Activated CD8-positive, alpha-beta memory T cell treated with anti-CD3 and anti-CD28 coated beads for 24 hours (primary cell): ENCODE measurements at places on chromosomes 13 and 19.
A peak's percentile ranks its signal among the peaks of the same experiment; 100 is the strongest.

- peak; percentile 68 for DNase-seq
Measured at GRCh38 chr19:1747285-1748114, 5.8 kb upstream of the ONECUT3 start.

GRCh38 chr13:102945886-102946285 is 100.1 kb downstream of the ERCC5 start:
- DNase-seq: no peak

DNA sequence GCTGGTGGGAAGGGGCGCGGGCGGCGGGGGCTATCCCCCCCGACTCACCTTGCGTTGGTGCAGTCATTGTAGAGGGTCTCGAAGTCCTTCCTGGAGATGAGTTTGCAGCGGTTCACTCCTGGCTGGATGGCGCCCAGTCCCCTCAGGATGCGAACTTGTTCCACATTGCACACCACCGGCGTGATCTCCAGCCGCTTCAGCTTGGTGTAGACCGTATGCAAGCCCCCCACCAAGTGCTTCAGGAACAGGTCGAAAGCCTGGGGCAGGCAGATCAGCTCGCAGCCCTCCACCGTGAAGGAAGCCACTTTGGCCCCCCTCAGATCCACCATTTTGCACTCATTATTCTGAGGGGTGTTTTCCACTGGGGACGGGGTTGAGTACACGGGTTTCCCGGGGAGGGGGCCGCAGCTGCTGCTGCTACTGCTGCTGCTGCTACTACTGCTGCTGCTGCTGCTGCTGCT is 1.1 kb downstream of the DACH1 start:
- DNase-seq: peak; percentile 57

- DNase-seq: no peak
Measured at GRCh38 chr19:850979-851335, 1.1 kb upstream of the ELANE start.

DNA sequence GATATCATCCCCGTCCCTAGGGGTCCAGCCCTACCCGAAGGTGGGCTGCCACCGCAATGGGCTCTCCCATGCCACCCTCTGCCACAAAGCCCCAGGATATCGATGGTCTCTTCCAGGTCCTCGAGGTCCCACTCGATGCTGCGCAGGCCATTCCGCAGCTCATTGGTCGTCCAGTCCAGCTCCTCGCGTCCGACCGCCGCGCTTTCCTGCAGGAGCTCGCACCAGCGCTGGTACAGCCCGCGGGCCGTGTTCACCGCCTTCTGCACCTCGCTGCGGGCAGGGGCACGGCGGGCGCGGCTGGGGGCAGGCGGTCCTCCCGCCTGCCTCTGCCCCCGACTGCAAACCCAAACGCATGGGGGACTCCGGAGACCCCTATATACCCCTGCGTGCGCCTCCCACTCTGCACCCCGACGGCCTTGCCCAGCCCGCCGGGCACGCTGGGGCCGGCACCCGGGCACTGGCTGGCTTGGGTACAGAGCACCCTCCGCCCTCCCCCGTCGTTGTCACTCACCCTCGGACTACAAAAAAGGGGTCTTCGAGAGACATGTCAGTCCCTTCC is 468 bp downstream of the STX10 start:
- DNase-seq: no peak

GRCh38 chr13:67183151-67183550 is 47.0 kb downstream of the PCDH9 start:
- DNase-seq: no peak

GRCh38 chr13:103187721-103188156 is 121.5 kb upstream of the SLC10A2 start:
- DNase-seq: no peak

GRCh38 chr13:26965952-26966700 is 205.5 kb downstream of the USP12 start:
- DNase-seq: no peak

GRCh38 chr19:46254776-46255175 is 25.2 kb downstream of the IGFL1 start:
- DNase-seq: no peak

GRCh38 chr13:37701972-37702371 is 103.4 kb upstream of the POSTN start:
- no peak for DNase-seq

DNA sequence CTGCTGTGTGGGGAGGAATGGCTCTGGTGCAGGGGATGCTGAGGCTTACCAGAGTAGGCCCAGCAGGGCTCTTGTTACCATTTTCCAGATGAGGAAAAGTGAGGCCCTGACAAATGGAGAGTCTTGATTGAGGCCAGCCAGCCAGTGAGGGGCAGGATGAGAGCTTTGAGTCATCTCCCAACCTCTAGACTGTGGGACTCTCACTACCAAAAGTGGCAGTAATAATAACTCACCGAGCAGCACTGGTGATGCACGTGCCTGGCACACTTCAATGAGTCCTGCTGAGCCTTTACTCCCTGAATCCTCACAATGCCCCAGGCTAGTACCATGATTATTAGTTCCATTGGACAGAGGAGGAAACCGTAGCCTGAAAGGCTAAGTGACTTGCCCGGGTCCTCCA is 7.8 kb downstream of the CIC start:
- DNase-seq: no peak

GRCh38 chr19:2811221-2811722 is 8.4 kb upstream of the ZNF554 start:
- DNase-seq: no peak

DNA sequence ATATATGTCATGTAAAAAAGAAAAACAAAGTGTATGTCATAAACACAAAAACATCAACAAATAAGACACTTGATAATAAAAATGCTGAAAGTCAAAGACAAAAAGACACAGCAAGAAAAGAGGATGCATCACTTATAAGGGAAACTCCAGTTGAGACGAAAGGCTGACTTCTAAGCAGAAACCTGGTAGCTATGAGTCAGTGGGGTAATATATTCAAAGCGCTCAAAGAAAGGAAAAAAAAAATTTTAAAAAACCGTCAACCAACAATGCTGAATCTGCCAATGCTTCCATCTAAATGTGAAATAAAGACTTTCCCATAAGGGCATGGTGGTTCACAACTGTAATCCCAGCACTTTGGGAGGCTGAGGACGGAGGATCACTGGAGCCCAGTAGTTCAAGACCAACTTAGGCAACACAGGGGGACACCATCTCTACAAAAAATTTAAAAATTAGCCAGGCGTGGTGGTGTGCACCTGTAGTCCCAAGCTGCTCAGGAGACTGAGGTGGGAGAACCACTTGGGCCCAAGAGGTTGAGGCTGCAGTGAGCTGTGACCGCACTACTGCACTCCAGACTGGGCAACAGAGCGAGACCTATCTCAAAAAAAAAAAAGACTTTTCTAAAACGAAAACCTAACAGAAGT is 24.0 kb downstream of the USP12 start:
- DNase-seq: no peak

DNA sequence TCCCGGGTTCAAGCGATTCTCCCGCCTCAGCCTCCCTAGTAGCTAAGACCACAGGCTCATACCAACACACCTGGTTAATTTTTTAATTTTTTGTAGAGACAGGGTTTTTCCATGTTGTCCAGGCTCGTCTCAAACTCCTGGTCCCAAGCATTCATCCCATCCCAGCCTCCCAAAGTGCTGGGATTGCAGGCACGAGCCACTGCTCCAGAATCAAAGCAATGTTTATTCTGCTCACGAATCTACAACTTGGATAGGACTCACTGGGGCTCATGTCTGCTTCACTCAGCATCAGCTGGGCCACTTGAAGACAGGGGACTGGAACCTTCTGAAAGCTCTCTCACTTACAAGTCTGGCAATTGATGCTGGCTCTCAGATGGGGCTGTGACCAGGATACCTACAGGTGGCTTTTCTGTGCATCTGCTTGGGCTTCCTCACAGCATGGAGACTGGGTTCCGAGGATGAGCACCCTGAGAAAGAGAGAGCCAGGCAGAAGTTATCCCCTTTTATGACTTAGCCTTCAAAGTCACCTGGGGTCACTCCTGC is 8.2 kb upstream of the ZNF792 start:
- DNase-seq: peak; percentile 48

- DNase-seq: no peak
Measured at GRCh38 chr19:38615007-38615581, 2.7 kb downstream of the MAP4K1 start.

GRCh38 chr13:98487522-98487921 is 89.4 kb downstream of the STK24 start:
- peak; percentile 19 for DNase-seq

GRCh38 chr13:98937911-98938381 is 39.9 kb downstream of the DOCK9 start:
- no peak for DNase-seq

DNA sequence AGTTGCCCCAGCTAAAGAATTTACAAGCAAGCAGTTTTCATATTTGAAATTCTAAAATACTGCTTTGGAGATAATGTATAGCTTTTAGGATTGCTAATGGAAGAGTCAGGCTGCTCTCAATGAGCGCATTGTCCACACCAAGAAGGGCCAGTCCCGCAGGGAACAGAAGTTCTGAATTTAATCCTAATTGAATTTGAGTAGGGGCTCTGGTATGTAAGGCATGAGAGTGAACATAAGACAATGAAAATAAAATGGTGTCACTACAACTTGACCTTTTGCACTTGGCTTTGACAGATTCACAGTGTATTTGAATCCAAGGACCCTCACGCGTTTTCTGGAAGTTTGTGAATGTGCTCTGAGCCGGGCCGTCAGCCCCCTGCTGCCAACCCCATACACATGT is 32.6 kb downstream of the RAB20 start:
- no peak for DNase-seq
